ENCODE measurements at places on chromosomes 6 and 20.

GRCh38 chr6:75128878-75129570 is 76.8 kb downstream of the COL12A1 start:
- no peak for DNase-seq

GRCh38 chr6:165167311-165167710 is 142.1 kb downstream of the C6orf118 start:
- DNase-seq: no peak

DNA sequence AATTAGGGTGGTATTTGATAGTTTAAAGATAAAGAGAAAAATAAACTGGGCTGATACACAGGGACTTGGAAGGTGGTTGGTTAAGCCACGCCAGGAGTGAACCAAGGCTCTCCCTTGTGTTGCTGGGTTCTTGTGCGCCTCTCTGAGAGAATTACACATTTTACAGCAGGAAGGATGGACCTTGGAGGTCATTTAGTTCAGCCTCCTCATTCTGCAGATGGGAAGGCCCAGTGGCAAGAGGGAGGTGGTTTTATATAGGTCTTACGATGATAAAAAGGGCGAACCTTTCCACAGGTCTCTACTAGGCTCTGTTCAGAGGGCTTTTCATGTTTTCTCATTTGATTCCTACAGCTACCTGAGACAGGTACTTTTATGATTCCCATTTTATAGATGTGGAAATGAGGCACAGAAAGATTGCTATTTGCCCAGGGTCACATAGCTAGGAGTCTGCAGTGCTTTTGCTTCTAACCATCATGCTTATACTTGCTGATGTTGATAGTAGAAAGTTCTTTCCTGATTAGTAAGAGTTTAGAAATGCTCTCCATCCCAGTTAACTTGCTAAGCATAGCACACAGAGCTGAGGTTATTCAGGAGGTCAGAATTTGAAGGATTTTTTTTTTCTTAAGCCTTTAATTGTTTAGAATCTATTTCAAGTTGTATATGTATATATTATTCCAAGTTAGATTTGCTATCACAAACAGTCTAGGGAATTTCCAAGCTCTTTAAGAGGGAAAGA is 12.8 kb downstream of the HIVEP1 start:
- no peak for DNase-seq

GRCh38 chr6:157227202-157228166 is 95.8 kb downstream of the TMEM242 start:
- no peak for DNase-seq
